ENCODE measurements at places on chromosomes 12 and 14. TPM values are rescaled to one million over a fixed set of nuclear protein-coding genes. Genes with fewer than 3 reads are reported as not detected.
A peak's percentile ranks its signal among the peaks of the same experiment; 100 is the strongest.

Gene FBRSL1
- total RNA-seq = 19.3 TPM

Gene P2RX2
- total RNA-seq = not detected

DNA sequence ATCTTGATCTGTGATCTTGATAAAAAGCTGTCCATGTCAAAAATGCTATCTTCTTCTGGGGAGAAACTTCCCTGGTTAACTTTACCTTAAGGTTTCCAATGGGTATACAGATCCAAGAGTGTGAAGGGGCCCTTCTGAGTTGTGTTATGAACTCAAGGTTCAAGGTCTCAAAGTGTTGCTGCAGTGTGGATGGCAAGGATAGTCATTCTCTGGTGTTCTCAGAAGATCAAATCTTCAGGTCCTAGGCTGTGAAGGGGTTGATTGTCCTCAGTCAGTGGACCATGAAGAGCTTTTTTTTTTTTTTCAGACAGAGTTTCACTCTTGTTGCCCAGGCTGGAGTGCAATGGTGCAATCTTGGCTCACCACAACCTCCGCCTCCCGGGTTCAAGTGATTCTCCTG lies 114.4 kb downstream of the SPTSSA start:
- no peak for DNase-seq

DNA sequence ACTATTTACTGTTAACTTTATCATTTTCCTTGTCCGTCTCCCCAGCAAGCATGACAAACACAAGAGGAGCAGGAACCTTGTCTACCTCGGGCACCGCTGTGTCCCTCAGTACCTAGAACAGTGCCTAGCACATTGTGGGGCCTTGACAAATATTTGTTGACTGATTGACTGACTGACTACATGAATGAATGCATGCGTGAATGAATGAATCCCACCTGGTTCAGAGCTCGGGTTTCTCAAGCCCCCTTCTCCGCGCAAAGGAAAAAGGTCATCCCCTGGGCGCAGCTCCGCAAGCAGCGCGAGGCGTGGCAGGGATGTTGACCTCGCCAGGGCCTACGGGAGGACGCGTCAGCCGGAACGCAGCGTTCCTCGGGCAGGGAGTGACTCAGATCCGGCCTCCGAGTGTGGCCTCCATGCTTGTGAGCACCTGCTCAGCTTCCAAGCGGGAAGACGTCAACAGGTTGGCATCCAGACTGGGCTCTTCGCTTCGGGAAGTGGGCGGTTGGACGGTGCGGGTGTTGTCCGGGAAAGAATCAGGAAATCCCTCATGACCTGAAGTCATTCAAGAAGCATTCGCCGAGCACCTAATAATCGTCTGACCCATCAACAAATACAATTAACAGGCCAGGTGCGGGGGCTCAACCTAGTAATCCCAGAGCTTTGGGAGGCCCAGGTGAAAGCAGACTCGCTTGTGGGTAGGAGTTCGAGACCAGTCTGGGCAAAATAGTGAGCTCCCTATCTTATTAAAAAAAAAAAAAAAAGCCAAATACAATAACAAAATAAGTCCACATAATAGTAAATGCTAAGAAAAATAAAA lies 13.9 kb upstream of the UBC start:
- peak; percentile 88 for DNase-seq

DNA sequence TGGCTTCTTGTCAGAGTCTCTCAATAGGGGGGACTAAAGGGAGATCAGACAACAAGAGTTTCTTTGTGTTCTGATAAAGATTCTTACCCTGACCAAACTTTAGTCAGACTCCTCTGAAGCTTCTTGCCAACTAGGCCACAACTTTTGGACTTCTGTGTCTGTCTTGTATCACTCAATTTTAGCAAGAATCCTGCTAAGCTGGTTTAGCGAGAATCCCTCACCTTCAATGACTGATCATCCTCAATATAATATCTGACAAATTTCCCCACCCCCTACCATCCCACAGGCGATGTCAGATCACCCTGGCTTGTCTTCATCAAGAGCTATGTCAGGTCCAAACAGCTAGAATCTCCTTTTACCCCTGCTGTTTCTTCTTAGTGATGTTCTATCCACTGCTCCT lies 215.2 kb downstream of the RASSF9 start:
- no peak for DNase-seq

DNA sequence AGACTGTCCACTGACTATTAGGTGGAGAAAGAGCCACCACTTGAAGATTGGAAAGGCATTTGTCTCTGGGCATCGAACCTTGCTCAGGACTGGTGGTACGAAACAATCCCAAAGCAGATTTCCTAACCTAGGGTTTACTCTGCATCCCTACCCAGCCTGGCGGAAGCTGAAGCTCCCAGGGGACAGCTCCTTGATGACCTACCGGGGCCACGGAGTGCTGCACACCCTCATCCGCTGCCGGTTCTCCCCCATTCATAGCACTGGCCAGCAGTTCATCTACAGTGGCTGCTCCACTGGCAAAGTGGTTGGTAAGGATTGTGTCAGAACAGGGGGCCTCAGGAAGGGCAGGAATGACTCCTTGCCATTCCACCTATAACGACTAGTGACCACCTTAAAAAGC lies 6.5 kb upstream of the NRL start:
- DNase-seq = no peak

GRCh38 chr12:46269429-46270241 lies 792 bp upstream of the SLC38A1 start:
- DNase-seq = no peak

Gene TSPAN8
- 2.8 TPM for total RNA-seq

- DNase-seq = peak; percentile 64
Measured at GRCh38 chr14:104580961-104581360, 1.4 kb downstream of the C14orf180 start.

Gene GPHN
- 14.9 TPM for total RNA-seq

- no peak for DNase-seq
Measured at GRCh38 chr14:36070031-36070719, 106.3 kb downstream of the PTCSC3 start.

Gene RTN1
- total RNA-seq = 1.3 TPM

GRCh38 chr12:102169922-102170621 lies 27.6 kb downstream of the PMCH start:
- DNase-seq = no peak

DNA sequence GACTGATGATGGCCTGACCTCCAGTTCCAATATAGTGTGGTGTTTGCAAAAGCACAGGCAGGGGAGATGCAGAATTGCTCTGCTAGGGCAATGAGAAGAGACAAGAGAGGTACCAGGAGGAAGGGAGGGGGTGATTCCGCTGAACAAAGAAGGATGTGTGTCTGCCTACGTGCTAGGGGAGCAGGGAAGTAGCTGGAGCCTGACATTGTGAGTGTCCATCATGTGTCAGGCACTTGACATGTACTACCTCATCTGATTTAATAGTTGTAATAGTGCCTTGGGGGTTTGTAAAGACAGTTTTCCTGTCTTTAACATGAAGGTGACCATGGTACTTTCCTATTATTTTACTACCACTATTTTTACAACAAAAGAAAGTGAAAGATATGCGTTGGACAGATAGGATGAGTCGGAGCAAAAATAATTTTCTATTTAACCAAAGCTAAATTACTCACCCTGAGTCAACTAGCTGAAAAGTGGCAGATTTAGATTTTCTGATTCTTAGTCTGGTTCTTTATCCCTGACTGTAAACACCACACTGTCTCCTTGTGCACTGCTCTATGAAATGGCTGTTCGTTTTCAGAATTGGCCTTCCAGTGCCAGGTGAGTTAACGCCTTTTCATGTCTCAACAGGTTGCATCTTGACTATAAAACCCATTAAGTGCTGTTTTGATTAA lies 33.7 kb upstream of the TEAD4 start:
- DNase-seq = no peak

DNA sequence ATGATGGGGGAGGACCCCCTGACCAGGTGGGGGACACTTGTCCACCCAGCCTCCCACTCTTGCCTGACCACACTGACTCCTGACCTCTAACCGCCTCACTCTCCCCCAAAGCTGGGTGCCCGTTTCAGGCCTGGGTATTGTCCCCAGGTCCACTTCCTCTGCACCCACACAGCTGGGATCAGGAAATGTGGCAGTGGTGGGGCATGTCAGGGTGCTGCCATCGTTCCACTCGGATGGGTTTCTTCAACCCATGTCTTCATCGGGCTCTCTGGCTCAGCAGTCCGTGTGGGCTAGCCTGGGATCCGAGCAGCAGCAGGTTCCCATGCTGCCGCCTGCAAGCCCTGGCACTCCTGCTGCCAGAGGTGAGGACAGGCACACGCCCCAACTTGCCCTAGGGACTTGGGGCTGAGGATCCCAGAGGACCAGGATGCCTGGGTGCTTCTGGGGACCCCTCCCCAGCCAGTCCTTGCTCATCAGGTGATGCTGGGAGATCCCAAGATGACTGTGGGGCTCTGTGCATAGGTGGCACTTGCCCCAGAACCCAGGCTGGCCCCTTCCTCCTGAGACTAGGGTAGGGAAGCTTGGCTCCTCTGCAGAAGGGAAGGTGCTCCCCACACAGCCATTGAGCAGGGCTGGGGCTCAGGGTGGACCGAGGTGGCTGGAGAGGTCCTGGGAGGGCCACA lies 2.9 kb upstream of the CLBA1 start:
- no peak for DNase-seq

DNA sequence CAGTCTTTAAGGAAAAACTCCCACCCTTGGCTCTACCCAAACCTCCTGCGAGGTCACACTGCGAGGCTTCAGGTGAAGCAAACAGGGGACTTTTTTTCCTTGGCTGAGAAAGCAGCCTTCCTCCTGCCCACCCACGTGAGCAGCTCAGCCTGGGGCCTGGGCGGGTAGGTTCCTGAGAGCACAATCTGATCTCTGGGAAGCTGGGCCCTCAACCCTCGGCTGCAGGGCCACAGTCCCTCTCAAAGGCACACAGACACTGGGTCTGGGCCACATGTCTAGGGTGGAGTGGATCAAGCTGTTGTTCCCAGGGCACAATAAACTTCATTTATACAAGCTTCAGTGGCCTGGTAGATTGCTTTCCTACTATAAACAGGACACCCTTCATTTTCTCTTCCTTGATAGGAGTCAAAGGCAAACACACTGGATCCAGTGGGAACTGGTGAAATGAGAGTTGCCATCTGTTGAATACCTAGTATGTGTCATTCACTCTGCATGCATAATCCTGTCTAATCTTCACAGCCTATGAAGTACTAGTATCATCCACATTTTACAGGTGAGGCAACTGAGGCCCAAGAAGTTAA lies 41.3 kb upstream of the PNMA1 start:
- DNase-seq = no peak

DNA sequence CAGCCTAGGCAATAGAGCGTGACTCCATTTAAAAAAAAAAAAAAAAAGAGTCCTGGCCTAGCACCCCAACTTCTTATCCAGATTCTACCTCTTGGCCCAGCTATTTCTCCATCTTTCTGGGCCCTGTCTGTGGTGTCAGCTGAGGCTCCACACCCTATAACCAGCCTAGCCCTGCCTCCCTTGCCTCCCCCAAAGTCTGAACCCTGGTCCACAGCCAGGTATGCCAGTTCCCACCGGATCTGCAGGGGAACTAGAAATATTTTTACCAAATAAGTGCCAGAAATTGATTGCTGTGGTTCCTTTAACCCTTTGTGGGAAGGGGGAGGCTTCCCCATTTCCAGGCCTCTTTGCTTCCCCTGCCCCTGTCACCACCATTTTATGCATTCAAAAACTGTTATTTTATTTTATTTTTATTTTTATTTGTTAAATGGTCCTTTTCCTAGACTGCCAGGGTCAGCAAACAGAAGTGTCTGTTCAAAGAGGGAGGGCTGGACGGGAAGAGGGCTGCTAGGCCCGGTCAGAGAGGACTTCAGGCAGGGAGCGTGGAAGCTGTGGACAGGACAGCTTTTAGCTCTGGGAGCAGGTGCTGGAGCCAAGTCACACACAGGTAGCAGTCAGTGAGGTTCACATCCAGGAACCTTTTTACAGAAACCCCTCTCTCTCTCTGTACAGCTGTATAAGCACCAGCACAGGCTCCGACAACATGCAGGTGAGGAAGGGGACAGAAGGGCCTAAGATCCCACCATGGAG lies 23.2 kb downstream of the TTC9 start:
- DNase-seq = no peak

- DNase-seq = no peak
Measured at GRCh38 chr14:63276492-63277342, 42.0 kb downstream of the GPHB5 start.

- no peak for DNase-seq
Measured at GRCh38 chr12:38585086-38585485, 268.5 kb downstream of the ALG10B start.
